ENCODE measurements at places on chromosomes 6 and 20.

- DNase-seq = no peak
Observed at GRCh38 chr6:14442242-14442641, 324.7 kb downstream of the CD83 start.

GRCh38 chr20:23410916-23411695, 10.2 kb downstream of the NAPB start:
- DNase-seq = no peak

DNA sequence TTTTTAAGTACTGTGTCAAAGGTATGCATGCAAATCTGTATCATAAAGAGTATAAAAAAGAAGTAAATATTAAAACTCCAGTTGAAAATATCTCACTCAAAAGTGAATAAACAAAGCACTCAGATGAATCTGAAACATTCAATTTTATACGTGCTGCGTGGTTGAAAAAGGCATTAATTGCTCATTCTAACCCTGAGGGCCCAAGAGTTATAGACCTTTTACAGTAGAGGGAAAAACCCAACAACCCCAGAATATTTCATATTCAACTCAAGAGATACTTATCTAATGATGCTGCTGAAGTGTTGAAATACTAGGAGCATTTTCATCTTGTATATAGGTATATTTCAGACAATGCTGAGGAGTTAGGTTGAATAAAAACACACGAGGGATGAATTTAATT, 862.8 kb upstream of the CITED2 start:
- no peak for DNase-seq

DNA sequence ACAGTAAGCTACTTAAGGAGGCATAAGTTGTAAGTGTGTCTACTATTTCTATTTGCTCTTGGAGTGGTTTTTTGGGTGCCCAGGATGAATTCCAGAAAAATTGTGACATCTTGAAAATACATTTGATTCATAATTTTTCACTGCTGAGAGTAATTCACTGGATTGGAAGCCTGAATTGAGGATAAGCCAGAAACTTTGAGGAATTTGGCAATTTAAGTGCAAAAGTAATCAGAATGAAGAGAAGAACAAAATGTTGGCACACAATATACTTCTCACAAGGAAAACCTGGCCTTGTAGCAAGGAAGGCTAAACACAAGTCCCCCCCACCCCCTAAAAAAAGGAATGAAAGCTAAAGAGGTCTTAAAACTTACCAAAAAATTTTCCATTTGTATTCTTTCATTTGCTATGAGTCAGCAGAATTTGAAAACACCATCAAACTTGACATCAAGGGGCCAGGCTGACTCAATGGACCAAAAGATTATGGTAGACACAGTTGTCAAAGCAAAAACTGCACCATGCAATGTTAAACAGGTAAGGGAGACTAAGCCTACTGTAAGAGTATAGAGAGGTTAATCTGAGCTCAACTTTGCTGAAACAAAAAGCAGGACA, 840.0 kb downstream of the FRK start:
- DNase-seq = no peak

- no peak for DNase-seq
Observed at GRCh38 chr20:40948465-40949267, 80.0 kb upstream of the TOP1 start.

DNA sequence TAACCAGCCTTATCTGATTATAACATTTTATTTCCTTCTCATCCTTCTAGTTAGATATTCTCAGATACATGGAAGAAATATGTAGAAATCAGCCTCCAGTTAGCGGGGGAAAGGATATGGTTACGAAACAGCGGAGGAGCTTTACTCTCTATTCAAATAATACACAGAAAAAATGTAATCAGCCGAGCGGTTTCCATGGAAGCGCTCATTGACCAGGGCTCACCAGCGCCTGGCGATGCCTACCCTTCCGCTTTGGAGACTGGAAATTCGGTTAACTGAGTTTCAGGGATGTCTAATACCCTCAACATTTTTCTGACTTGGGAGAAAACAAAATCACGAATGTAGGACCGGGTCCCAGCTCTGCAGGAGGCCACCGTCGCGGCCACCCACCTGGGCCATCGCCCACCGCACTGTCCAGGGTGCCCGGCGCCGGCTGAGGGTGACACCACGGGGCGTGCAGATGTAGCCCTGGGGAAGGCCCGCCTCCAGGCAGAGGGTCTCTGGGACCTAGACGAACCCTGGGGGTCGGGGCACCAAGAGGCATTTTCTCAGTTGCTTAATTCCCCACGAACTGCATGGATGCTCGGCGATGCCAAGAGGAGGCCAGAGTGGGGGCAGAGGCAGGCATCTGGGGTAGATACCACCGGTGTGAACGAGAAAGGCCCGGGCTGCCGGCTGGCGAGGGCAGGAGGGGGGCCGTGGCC, 1.7 kb downstream of the PRR18 start:
- DNase-seq = no peak

DNA sequence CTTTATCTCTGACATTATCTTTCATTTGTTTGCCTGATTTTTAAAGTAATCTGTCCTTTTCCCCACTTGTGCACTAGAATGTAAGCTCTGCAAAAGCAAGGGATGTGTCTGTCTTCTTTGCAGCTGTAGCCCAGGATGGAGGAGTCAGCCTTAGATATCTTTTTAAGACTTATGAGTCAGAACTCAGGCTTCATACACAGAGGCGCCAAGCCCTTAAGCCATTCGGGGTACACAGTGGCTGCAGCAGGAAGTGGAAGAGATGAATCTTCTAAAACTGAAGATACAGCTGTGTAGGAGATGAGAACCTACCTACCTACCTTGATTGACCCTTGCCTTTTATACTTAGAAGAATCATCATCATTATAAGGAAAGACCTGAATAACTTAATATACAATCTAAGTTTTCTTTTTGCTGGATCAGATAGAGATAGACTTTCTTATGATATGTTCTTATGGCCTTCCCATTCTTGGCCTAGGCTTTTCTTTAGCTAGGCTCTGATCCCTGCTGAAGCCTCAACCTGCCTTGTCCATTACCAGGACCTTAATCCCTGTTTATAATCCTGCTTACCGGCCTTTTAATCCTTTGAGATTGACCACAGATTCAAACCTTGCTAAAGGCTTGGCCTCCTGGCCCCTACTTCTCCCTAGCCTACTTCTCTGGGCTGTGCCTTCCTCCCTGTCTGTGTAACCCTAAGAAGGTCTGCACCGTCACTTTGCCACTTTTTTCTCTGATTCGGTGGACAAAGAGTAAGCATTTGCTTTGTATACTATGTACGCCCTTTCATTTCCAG, 304.5 kb downstream of the PRL start:
- DNase-seq = no peak

DNA sequence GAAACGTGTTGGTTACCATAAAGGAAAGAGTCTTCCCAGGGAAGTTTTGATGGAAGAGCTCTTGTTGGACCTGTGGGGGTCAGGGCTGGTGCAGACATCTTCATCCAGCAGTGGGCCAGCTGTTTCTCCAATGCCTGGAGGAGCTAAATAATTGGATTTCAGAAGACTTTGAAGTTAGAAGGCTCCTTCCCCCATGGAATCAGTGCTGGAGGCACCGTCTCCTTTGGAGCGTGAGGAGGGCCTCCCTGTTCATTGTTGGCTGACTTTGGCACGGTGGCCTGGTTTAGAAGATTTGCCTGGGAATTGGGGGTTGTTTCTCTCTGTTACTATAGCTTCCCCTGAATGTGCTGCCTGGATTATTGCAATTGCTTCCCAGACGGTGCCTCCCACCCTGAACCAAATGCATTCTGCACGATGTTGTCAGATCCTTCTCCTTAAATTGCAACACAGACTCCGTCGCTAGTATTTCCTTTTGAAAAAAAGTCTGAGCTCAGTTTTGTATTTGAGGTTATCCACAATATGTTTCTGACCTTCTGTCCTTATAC, 27.7 kb upstream of the KCNG1 start:
- DNase-seq = no peak

DNA sequence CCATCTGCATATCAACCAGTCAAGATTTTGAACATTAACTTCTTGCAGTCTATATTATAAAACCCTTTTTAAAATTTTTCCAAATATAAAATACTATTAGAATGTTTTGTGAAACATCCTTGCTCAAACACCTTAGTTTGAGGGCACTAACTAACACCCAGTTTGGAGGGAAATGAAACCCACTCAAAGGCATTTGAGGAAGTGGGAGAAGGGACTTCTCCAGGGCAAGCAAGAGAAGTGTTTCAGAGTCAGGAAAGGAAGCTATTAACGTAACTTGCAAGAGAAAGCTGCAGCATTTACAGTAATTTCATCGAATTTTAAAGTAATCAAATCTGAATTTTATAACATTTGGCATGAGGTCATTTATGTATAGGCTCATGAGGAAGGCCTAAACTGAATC, 21.3 kb downstream of the MTFR2 start:
- DNase-seq = no peak

GRCh38 chr20:64050261-64051032, 1.0 kb upstream of the SOX18 start:
- DNase-seq = no peak

DNA sequence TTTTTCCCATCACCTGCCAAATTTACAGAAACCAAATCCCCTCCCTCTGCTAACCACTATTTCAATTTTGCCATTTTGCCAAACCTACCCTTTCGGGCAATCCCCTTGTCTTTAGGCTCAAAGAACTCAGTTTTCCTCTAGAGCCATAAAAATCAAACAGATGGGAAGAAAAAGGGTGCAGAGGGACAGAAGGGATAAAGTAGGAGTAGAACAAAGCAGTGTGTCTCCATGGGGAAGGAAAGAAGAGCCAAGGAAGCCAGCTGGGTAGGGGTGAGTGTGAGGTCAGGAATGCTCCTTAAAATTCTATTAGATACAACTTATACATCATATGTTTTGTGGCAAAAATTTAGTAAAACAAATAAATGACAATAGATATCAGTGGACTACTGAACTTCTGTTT, 316.5 kb downstream of the BTBD9 start:
- DNase-seq = no peak

- no peak for DNase-seq
Observed at GRCh38 chr20:33477386-33478234, 12.3 kb upstream of the CBFA2T2 start.

GRCh38 chr6:27494987-27495385, 22.1 kb upstream of the ZNF184 start:
- DNase-seq = no peak

DNA sequence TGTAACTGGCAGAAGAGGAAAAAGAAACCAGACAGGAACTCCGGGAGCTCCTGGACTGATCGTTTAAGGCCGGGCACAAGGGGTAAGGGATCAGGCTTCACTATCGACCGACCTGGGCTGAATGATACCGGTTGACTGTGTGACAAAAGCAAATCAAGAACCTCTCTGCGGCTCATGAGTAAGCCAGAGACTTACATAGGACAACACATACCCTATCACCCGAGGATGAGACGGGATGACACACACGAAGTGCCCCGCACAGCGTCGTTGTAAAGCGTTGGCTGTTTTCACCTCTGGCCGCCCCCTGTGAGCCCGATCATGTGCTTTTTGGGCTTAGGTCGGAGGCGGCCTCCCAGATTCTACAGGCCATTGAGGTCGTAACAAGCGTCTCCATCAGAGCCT, 695 bp upstream of the TGIF2 start:
- DNase-seq = no peak

- DNase-seq = no peak
Observed at GRCh38 chr6:24430086-24430485, 27.4 kb downstream of the MRS2 start.

- DNase-seq = peak; percentile 56
Observed at GRCh38 chr6:26124781-26125685, 37.8 kb downstream of the HFE start.

GRCh38 chr6:70857387-70858077, 99.3 kb downstream of the B3GAT2 start:
- DNase-seq = no peak

GRCh38 chr6:166664135-166664534, 37.1 kb upstream of the RPS6KA2 start:
- no peak for DNase-seq

GRCh38 chr6:17432356-17432755, 39.0 kb downstream of the CAP2 start:
- no peak for DNase-seq

GRCh38 chr6:38021029-38021428, 201.5 kb downstream of the ZFAND3 start:
- no peak for DNase-seq

GRCh38 chr20:56857950-56858349, 228.8 kb downstream of the TFAP2C start:
- no peak for DNase-seq

DNA sequence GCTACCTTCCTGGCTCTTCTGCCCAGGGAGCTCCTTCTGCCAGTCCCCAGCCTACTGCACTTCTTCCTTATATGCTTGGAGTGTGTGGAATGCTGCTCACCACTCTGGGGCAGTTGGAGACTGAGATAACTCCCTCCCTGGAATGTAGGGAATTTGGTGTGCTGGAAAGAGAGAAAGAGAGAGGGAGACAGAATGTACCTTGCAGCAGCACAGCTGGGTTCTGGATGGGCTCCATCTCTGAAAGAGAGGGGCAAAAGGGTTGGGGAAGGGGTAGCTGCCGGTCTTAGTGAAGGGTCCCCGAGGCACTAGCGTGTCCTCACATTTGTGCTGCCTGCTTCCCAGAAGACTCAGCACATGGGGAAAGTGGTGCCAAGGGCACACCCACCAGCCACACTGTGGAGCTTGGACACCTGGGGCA, 40.2 kb upstream of the DDR1 start:
- DNase-seq = no peak

DNA sequence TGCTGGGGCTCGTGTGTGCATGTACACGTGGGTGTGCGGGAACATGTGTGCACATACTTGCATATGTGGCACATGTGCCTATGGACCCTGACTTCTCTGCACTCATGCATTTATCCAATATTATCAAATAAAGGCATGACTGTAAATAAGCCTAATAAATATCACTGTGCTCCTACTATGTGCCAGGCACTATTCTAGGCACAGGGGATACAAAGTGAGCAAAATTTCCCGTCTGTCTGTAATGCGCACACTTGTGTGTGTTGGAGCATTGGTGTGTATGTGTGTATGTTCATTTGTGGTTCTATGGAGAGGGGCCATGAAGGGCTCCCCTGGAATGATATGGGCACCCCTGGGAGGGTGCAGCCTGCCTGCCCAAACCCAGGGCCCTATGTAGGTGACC, 41.9 kb downstream of the ITPR3 start:
- no peak for DNase-seq

- DNase-seq = no peak
Observed at GRCh38 chr6:167858842-167859664, 32.3 kb downstream of the AFDN start.

GRCh38 chr6:43953256-43953655, 174.0 kb downstream of the MRPL14 start:
- no peak for DNase-seq

GRCh38 chr6:163861627-163862026, 447.1 kb downstream of the QKI start:
- DNase-seq = no peak
